Activated naive CD8-positive, alpha-beta T cell treated with anti-CD3 and anti-CD28 coated beads, Interleukin-2, amount 50 U/mL, for 24 hours (primary cell): ENCODE measurements at places on chromosomes 13 and 19.

GRCh38 chr13:69793783-69794453 is 313.7 kb upstream of the ATXN8OS start:
- DNase-seq, result no peak

- no peak for DNase-seq
These were observed 1048.4 kb downstream of the SLITRK1 start for GRCh38 chr13:82833923-82834322.

DNA sequence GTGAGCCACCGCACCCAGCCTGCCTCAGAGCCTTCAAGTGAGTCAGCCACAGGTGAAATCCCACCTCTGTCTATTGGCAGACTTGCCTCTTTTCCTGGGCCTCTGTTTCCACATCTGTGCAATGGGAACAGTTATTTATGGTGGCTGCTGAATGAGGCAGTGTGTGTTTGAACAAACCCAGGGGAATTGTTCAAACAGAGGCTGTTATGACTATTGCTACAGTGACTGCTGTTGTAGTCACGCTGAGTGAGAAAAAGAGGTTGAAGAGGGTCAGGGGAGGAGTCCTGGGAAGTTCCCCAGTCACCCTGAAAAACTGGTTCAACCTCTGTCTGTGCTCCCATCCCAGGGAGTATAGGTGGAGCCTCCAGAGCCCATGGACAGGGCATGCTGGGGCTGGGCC is at the start of gene CEACAM19:
TSS of gene CEACAM19 (plus strand) at position 83 of the 400 bp plus-strand sequence. CDS start 450 bp downstream, outside the sequence.
- DNase-seq, result no peak

DNA sequence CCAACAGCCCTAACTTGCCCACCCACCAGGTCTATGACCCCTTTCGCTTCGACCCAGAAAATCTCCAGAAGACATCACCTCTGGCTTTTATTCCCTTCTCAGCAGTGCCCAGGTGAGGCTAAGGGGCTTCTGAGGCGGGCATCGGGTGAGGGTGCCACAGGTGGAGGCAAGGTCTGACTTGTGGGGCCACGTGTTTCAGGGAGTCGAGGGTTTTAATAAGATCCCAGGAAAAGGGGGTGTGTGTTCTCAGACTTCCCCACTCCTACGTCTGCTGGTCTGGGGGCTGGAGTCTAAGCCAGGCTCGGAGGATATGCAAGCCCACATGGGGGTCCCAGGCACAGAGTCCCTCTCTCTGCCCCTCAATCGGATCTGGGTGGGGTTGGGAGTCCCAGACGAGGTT is 30.9 kb upstream of the CYP4F8 start:
- DNase-seq, result no peak

DNA sequence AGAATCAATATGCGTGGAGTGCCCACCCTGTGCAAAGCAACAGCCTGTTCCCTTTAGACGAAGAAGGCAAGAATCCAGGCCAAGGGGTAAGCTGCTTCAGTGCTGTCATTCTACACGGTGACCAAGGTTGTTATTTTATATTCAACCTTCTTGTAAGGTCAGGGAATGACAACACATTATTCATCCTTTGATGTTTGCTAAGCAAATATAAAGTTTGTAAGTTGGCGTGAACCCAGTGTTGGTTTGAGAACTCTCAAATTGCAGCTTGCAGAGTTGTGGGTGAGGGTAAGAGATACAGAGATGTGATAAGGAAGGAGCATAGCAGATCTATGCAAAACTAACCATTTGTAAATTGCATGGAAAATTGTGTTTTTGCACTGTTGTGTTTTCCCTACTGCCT is 436.7 kb downstream of the FGF9 start:
- DNase-seq, result no peak

- no peak for DNase-seq
These were observed 52.5 kb downstream of the DGKH start for GRCh38 chr13:42100960-42101359.

DNA sequence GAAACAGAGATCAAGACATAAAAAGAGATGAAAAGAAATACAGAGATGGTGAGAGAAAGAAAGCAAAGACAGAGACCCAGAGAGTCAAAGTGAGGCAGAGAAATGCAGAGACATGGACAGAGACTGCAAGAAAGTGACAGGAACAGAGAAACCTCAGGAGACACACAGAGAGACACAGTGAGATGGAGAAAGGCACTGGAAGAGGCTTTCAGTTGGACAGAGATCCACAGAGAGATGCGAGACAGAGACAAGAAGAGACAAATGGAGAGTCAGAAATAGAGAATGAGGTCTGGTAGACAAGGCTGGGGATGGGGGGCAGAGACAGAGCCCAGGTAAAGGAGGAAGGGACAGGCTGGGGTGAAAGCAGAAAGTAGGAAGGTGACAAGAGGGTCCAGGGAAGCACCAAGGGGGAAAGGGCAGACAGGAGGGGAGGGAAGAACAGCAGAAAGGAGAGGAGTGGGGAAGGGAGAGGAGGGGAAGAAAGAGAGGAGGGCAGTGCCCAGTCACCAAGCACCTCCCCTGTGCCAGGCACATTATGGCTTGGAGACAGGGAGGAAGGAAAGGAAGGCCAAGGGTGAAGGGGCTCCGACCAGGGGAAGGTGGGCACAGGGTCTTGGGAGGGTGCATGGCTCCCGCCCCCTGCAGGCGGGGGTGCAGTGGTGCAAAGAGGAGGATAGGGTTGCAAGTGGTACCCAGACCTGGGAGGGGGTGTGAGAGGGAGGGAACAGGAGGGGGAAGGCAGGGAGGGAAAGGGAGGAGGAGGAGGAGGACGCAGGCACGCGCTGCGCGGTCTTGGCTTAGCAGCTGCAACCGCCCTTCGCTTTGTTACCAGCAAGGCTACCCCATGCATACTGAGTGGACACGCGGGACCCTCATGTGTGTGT is 38.4 kb downstream of the DEDD2 start:
- DNase-seq, result no peak

- no peak for DNase-seq
These were observed 137.3 kb upstream of the SERP2 start for GRCh38 chr13:44236370-44236769.

GRCh38 chr19:56595548-56595899 is 422 bp downstream of the ZNF71 start:
- no peak for DNase-seq

- no peak for DNase-seq
These were observed 27.1 kb downstream of the ELAVL1 start for GRCh38 chr19:7978179-7978825.

DNA sequence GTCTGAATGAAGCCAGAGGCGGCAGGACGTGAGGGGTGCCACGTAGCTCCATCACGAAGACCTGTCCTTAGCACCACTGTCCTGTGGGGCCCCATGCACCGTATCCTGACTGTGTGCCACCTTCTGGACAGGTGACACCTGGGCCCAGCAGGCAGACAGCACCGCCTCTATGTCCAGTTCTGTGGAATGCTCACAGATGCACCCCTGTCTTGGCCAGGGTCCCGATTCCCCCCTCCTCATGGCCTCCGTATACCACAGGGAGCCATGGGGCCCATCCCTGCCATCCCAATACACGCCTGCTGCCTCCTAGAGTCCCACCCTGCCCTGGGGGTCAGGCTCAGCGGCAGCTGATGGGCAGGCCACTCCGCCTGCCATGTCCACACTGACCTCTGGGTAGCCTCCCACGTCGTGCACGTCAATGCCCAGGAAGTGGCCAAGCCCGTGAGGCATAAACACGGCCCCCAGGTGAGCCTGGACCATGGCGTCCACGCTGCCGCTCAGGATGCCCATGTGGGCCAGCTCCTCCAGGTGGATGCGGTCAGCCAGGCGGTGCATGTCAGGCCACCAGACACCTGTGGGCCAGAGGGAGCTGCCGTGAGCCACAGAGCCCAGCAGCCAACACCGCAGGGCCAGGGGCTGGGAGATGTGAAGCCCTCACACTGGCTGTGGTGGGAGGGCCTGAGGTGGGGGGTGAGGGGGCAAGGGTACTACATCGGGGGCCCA is 17.6 kb downstream of the CEBPG start:
- no peak for DNase-seq

DNA sequence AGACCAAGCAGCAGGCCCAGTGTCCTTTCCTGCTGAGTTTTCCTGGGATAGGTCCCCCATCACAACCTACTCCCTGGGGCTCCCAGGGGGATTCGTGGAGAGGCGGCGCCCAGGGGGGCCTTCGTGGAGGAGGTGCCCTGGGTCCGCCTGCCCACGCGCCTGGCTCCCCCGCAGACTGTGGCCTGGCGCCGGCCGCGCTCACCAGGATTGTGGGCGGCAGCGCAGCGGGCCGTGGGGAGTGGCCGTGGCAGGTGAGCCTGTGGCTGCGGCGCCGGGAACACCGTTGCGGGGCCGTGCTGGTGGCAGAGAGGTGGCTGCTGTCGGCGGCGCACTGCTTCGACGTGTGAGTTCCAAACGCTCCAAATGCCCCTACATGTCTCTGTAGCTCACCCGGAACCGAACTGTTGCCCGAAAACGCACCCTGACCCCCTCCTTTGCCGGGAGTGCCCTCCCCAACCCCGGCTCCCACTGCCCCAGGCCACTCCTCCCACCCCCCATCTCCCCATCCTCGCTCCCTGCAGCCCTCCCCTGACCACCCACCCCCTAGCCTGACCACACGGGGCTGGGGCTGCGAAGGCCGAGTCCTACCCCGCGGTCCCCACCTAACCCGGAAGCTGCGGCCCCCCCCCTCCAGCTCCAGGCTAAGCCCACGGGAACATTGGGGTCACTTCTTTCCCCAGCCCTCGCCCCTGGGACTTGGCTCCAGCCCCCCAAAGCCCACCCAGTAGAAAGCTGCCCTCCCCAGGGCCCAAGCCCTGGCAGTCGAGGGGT is 3.3 kb downstream of the TIMM13 start:
- DNase-seq, result no peak
